ENCODE measurements at places on chromosomes 2 and 18.

GRCh38 chr2:31202833-31203232 is 14.5 kb downstream of the CAPN14 start:
- DNase-seq: no peak

- DNase-seq: no peak
Measured at GRCh38 chr2:2272841-2273240, 58.2 kb downstream of the MYT1L start.

DNA sequence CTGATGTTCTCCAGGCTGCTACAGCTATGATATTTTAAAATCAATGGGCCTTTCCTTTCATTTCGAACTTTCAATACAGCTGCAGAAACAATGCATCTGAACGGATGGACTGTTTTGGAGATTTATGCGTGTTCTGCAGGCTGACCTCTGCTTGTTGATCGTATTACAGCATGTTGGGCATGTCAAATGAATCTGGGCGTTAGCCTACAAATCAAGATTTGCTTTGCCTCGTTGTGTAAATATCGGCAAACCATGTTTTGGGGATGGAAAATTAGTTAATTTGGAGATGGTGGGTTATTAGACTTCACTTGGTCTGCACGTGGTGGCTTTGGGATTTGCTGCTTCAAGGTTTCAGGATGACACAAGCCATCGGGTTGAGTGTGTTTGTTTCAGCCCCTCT is 129.3 kb downstream of the AGAP1 start:
- no peak for DNase-seq

DNA sequence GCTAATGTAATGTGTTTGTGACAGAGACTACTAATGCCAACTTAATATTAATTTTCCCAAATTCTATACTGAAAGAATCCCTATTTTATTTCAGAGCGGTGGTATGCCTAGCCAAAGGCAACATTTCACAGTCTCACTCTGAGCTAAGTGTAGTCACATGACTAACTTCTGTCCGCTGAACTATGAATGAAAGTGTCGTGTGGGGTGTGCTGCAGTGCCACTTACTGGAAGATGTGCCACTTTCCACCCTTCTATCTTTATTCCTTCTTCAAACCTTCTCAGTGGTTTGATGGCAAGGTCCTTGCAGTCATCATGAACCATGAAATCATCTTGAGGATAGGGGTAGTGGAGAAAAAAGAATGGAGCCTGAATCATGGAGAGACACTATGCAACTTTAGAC is 47.3 kb upstream of the C1D start:
- DNase-seq: no peak

DNA sequence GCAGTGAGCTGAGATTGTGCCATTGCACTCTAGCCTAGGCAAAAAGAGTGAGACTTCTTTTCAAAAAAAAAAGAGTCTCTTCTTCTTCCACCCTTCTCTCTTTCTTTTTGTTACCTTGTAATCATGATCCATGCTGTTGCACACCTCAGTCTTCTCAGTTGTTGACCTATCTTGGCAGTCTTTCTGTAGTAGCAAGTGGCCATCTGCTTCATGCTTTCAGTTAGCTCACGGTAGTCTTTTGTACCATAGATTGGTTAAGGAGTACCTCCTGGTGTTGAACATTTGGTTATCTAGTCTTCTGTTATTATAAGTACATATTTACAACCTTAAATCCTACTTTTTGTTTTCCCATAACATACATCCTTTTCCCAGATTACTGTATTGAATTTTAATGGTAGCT is 3.1 kb downstream of the GORASP2 start:
- DNase-seq: no peak

DNA sequence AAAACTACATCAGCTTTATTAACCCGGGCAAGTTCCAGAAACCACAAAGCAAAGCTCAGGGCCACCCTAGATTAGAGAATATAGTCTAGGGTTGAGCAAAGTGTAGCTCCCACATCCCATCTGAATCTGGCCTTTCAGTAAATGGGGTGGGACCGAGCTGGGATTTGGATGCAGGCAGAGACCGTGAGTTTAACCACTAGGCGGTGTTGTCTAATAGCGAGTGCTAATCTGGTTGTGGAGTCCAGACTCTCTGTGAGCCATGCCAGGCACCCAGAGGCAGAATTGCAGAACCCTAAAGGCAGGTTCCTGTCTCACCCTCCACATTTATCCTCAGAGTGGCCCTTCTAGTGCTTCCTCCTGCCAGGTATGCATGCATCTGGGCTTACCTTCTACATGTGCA is 435.9 kb downstream of the TSN start:
- DNase-seq: no peak

DNA sequence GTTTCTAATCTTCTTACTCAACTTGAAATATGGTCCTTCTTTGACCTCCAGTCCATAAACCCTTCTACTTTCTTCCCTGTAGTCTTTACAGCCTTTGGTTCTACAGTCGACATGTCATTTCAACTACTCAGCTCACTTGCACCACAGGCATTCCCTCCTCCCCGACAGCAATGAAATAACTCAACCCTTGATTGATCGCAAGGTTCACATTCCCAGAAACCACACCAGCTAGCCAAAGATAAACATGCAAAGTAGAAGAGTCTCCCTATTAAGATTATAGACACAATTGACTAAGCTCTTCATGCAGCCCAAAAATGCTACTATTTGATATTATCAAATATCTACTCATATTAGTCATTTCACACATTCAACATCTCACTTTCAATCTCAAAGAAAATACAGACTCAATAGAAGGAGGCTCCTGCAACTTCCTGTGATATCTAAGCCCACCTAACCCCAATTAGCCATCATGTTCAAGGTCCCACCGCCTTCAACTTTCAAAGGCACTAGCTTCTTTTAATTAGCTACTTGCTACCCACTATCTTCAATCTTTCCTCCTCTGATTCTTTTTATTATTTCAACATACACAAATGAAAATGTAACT is 50.8 kb downstream of the RTTN start:
- no peak for DNase-seq

DNA sequence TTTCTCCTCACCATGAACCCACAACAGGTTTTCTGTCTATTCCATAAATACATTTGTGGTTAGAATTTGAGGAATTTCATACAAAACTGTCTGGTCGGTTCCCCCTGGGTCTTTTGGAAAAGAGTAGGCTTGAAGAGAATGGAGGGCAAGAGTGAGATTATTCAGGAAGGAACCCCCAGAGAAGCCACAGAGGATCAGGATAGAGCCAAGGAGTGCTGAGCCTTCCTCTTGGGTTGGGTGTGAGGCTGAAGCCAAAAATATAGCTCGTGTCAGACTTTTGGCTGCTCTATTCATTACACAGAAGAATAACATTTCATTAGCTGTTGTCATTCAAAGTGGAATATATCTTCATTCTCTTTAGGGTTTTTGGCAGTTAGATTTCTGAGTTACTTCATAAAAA is 45.9 kb upstream of the YES1 start:
- no peak for DNase-seq

DNA sequence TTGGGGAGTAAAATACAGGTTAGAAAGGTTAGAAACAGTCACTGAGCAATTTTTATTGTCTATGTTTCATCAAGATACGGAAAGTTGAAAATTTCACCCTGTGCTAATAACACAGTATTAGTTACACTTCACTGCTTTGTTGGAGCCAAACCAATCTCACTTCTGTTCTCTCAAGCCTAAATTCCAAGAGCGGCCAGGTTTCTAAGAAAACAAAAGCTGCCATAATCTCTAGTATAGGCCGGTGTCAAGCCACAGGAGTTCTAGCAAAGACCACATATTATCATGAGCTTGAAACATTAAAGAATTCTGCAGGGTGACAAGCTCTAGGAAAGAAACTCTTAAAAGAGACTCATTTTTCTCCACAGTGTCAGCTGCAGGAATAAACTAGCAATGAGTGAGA is 128.7 kb downstream of the TXNL1 start:
- no peak for DNase-seq

DNA sequence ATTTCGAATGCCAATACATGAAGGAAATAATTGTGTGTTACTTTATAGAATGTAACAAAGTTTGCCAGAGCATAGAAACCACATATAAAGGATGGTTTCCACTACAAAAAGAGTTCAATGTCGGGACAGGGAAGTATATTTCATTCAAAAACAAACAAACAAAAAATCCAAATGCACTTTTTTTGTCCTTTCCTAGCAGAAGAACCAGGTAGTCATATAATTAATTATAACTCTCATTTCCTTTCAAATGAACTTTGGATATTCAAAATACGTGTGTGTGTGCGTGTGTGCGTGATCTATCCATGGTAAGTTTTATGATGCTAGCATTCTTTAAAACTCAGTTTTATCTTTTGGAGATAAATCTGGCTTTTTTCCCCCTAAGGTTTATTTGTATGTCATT is 8.3 kb downstream of the FN1 start:
- DNase-seq: no peak

Data from CD4-positive, alpha-beta T cell treated with Interleukin-15 for 1 hour (primary cell).